ENCODE measurements at places on chromosomes 2 and 18.

DNA sequence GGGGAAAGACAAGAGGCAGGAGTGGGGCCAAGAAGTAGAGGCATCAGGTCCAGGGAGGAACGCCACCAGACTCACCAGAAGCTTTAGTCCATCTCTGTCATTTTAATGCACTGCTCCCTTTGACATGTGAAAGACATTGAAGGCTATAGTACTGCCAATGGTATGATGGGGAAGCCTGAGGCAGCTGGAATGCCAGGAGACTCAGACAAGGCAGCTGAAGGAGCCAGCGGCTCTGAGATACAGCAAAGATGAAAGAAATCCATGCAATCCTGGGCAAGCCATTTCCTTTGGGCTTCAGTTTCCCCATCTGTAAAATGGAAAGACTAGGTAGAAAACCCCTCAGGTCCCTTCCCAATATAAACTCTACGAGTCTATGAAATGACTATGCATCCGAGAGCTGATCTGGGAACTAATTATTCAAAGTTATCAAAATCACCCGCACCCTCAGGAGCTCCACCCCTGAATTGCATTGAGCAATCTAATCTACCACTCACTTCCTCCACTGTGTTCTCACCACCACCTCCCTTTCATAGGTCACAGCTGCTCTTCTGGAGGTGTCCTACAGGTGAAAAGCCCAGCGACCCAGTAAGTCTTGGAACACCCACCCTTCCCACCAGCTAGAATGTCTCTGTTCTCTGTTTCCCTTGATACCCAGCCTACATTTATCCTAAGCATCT, 3.1 kb downstream of the CXCR2 start:
- DNase-seq, result no peak

GRCh38 chr2:60560734-60561644, 7.5 kb upstream of the BCL11A start:
- no peak for DNase-seq

- no peak for DNase-seq
Measured at GRCh38 chr2:164843346-164843911, 1.8 kb upstream of the COBLL1 start.

DNA sequence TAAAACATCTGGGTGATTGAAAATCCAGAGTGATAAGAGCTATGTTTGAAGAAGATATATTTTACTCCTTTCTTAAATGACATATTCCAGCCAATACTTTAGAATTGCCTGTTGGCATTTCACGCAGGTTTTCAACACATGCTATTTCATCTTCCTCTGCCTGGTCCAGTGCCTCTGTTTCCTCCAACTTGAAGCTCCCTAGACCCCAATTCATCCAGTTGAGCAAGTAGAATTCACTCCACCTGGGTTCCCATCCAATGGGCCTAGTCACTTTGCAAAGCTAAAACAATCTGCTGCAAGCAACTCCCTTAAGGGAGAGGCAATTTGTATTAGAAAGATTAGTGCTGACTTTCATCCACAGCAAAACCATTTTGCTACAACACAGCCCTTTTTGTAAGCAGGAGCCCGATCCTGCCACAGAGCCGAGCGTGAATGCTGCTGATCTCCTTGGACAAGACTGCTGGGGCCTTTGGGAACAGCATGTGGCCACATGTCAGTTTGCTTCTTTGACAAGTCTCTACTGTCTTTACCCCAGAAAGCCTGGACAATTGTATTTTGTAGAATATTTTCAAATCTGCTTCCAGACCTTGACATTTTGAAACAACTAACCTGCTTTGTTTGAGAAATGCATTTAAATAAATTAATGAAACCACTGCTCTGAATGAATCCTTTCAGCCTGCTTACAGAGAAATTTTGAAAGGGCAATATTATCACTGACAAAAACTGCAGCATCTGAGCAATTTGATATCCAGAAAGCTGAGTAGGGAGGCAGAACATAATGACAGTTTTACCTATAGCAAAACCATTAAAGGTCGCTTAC, 259.1 kb downstream of the TDRD15 start:
- no peak for DNase-seq

GRCh38 chr2:159960414-159960813, 102.0 kb downstream of the PLA2R1 start:
- no peak for DNase-seq

GRCh38 chr18:58784601-58785137, 80.0 kb upstream of the ZNF532 start:
- DNase-seq, result no peak

- no peak for DNase-seq
Measured at GRCh38 chr18:42458226-42458625, 503.2 kb downstream of the PIK3C3 start.

- DNase-seq, result no peak
Measured at GRCh38 chr2:207188626-207189419, 23.1 kb upstream of the KLF7 start.

DNA sequence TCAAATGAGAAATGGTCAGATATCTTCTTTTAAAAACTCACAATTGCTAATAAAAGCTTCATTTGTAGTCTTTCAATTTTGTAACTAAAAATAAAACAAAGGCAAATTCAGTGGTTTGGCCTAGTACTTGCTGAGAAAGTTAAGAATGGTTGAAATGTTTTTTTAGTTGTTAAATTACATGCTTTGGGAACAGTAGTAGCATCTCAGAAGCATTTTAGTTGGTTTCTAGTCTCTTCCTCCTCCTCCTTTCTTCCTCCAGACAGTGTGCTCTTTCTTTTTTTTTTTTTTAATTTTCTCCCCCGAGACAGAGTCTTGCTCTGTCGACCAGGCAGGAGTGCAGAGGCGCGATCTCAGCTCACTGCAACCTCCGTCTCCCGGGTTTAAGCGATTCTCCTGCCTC, 9.8 kb downstream of the TRAK2 start:
- no peak for DNase-seq

GRCh38 chr2:24046599-24046929, 627 bp downstream of the WDCP start:
- DNase-seq, result no peak

DNA sequence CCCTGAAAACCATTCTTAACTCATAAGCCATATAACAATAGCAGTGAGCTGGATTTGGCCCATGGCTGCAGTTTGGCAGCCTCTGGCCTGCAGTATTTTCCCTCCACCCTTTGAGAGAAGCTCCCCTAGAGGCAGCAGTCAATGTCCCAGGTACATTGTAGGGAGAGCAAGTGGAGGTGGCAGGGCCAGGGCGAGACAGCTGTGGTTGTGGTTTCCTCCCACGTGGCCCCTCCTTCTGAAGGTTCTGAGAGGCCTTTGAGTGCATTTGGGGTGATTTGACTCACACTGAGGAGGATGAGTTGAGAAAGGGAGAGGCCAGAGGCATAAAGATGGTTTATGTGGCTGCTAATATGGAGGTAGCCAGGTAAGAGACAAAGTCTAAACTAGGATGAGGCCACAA, 45.5 kb upstream of the LDAH start:
- DNase-seq, result no peak

- no peak for DNase-seq
Measured at GRCh38 chr18:43108882-43109281, 6.6 kb downstream of the RIT2 start.

- DNase-seq, result no peak
Measured at GRCh38 chr18:42305869-42306593, 351.0 kb downstream of the PIK3C3 start.

DNA sequence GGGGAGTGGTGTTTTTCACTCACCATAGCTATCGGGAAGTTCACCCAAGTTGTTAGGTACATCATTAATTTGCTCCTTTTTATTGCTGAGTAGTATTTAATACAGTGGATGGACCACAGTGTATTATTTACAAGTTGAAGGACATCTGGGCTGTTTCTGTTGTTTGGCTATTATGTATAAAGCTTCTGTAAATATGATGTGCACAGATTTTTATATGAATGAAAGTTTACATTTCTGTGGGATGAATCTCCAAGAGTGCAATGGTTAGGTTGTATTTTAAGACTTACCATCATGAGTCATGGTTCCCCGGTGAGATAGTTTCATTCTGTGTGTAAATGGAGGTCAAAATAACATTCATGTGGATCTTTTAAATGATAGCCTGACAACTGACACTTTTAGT, 337.4 kb downstream of the PTPRM start:
- DNase-seq, result no peak

- no peak for DNase-seq
Measured at GRCh38 chr18:60040971-60041370, 141.2 kb downstream of the PMAIP1 start.

- DNase-seq, result no peak
Measured at GRCh38 chr2:138421315-138421970, 80.1 kb upstream of the SPOPL start.

DNA sequence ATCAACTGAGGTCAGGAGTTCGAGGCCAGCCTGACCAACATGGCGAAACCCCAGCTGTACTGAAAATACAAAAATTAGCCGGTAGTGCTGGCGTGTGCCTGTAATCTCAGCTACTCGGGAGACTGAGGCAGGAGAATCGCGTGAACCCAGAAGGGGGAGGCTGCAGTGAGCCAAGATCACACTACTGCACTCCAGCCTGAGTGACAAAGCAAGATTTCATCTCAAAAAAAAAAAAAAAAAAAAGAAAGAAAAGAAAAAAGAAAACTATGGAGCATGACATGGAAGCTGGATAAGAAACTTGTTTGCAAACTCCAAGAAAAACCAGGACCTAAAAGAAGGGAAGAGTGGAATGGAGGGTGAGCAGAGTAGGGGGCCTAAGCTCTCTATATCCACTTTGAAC, 1.9 kb upstream of the CHMP1B start:
- no peak for DNase-seq

DNA sequence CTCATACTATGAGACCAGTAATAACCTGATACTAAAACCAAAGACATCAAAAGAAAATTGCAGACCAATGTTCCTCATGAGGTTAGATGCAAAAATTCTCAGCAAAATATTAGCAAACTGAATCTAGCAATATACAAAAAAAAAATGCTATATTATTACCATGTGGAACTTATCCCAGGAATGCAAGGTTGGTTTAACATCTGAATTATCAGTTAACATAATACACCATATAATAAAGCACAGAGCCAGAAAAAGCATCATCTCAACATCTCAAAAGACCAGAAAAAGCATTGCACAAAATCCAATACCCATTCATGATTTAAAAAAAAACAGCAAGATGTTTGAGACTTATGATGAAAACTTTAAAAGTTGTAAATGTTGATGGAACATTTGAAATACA, 8.3 kb upstream of the ZCCHC2 start:
- DNase-seq, result no peak

DNA sequence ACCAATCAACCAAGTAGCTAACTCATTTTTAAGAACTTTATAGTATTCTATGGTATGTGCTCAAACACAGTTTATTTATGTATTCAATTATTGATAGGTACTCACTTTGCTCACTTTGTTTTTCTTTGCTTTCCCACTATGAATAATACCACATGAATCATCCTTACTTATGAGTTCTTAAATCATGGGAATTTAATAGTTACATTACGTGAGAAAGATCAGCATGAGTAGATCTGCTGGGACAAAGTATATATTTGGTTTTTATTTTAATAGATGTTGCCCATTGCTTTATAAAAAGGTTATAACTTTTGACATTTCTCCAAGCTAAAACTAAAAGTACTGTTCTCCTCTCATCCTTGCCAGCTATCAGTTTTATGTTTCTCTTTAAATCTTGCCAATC, 390.7 kb downstream of the LRATD1 start:
- DNase-seq, result no peak

- DNase-seq, result no peak
Measured at GRCh38 chr2:167134381-167135072, 246.2 kb downstream of the XIRP2 start.

GRCh38 chr2:237552908-237553307, 13.5 kb upstream of the PRLH start:
- DNase-seq, result no peak

GRCh38 chr2:85318222-85319074, 9.3 kb downstream of the TGOLN2 start:
- no peak for DNase-seq

GRCh38 chr2:39685126-39685525, 19.4 kb downstream of the TMEM178A start:
- DNase-seq, result no peak

DNA sequence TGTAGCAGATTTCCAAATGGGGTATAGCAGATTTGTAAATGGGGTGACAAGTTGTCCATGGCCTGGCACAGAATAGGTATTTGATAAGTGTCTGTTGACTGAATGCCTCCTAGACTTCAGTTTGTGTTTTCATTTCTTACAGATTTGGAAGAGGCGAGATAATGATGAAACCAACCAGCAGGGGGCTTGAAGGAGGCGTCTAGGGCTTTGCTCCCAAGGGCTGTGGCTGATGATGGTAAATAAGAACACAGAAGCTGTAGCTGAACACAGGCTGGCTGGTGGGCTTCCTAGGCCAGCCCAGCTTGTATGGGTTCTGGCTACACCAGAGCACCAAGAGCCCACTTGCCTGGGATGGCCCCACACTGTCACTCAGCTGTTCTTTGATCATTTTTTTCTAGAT, 19.4 kb downstream of the SFTPB start:
- no peak for DNase-seq

- DNase-seq, result peak; percentile 17
Measured at GRCh38 chr2:237968048-237968862, 1.4 kb downstream of the UBE2F start.

GRCh38 chr2:145691659-145692058, 1171.7 kb upstream of the ZEB2 start:
- DNase-seq, result no peak

GRCh38 chr2:238406221-238406997, 20.3 kb upstream of the ASB1 start:
- no peak for DNase-seq

DNA sequence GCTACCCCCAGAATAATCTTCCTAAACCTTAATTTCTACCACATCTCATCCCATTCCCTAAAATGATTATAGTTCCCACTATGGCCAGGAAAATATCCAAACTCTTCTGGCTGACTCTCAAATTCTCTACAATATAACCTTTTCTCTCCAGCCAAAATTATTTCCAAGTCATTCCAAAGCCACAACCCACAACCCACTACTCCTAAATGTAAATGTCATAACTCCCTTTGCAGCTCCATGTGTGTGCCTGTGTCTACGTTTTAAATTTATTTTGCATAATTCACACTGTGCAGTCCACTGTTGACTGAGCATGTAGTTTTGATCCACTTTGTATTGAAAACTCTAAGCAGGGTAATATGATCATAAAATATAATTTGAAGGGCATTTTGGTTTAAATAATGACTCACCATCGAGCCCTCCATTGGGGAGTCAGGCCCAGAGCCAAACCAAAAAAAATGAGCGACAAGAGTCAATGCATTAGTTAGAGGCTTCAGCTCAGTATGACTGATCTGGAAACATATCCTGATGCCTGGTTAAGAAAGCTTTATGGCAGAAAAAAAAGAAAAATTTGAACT, 171.0 kb downstream of the AFF3 start:
- no peak for DNase-seq

DNA sequence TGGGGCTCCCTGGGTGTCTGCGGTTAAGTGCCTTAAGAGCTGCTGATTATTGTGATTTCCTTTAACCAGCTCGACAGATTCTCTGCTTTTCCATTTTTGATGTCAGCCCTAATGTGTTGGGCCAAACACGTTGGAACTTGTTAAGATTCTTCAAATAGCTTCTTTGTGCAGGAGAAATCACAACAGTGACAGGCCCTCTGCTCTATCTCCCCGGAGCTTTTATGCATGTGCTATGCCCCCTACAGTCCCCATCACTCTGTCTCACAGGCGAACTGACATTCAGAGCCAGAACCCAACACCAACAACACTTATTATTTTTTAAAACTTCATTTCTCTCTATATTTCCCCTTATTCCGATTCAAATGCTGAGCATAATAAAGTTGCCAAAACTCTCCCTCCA, 371.7 kb upstream of the CELF4 start:
- DNase-seq, result no peak
